ENCODE measurements at places on chromosomes 2 and 18. TPM values are rescaled to one million over a fixed set of nuclear protein-coding genes. Genes with fewer than 3 reads are reported as not detected.

DNA sequence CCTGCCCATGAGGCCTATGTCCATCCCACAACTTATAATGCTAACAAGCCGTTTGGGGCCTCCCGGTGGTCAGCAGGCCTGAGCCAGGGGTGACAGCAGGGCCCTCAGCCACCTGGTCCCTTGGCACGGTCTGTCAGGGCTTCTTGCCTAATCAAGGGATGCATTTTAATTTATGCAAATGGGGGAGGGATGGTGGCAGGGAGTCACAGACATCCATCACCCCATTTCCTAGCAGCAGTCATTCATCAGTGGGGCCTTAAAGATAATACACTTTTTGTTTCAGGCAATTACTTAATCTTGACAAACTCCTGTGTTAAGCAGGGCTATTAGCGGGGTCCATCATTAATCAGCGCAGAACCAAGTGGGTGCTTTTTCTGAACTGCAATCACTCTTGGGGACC lies 174.5 kb downstream of the GLI2 start:
- DNase-seq: no peak
- H3K4me3 ChIP-seq: no peak overlapping the region
- no peaks in the 10 kb centered on the region for H3K36me3 ChIP-seq
- peaks cover 37% of the 10 kb centered on the region for H3K4me1 ChIP-seq

DNA sequence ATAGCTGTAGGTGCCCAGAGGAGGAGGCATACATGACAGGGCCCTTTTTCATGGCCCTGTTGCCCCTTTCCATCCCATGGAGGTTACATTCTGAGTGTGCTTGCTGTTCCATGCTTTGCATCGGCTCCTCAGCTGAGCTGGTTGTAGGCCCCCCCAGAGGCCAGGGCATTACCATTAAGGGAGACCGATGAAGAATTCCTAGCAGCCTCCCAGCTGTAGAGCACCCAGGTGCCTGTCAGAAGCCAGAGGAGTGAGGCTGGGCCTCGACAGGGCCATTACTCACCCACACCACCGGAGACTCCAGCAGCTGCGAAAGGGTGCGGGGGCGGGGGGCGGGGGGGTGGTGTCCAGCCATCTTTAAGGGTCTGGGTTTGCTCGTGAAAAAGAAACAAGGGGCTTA lies 72.2 kb downstream of the GALNT14 start:
- no peak overlapping the region for H3K27ac ChIP-seq
- no peaks in the 10 kb centered on the region for H3K27me3 ChIP-seq
- DNase-seq: no peak
- H3K4me3 ChIP-seq: no peak overlapping the region
- no peaks in the 10 kb centered on the region for H3K4me1 ChIP-seq

GRCh38 chr18:48123324-48123723 lies 192.9 kb upstream of the SMAD2 start:
- peaks cover 6% of the 10 kb centered on the region for H3K27me3 ChIP-seq
- H3K27ac ChIP-seq: no peak overlapping the region
- H3K4me1 ChIP-seq: no peaks in the 10 kb centered on the region
- H3K36me3 ChIP-seq: no peaks in the 10 kb centered on the region
- no peak overlapping the region for H3K4me3 ChIP-seq
- DNase-seq: no peak

DNA sequence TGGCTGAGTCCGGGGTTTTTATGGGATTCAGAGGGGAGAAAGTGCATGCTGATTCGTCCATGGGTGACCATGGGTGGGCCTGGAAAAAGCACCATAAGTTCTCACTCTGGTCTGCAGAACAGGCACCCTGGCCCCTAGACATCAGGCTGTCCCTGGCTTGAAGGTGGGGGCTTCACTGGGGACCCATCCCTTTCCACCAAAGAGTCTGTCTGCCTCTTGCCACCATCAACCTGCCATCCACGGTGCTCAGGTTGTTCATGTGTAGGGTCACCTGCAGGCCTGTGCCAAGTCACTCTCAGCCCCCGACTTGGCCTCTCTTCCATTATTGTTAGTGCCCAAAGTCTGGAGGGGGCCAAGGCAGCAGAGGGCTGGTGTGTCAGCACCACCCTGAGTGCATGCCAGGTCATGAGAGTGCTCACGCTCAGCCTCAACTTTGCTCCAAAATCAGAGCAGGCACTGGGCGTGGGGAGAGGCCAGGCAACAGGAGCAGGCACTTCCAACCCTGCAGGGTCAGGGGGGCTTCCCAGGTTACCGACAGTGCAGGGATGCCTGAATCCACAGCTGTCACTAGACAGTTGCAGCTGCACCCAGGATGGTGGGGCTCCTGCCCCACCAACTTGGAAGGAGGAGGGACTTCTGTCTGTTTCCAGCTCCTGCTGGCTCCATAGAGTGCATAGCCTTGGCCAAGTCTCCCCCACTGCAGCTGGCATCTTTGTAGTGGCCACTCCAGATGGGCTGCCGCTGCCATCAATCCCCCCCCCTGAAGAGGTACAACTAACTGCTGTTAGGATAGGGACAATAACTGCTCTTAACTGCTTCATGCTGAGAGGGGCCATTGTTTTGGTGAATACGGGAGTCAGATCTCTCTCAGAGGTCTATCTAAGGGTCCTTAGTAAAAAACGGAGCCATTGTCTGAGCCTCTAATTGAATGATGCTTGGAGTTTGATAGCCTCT lies 209.3 kb downstream of the AKAIN1 start:
- no peak overlapping the region for H3K27ac ChIP-seq
- H3K36me3 ChIP-seq: no peaks in the 10 kb centered on the region
- no peak for DNase-seq
- no peak overlapping the region for H3K4me3 ChIP-seq
- H3K27me3 ChIP-seq: no peaks in the 10 kb centered on the region
- H3K4me1 ChIP-seq: no peaks in the 10 kb centered on the region

- H3K27me3 ChIP-seq: peaks cover 12% of the 10 kb centered on the region
- no peak overlapping the region for H3K27ac ChIP-seq
- no peak overlapping the region for H3K4me3 ChIP-seq
- no peaks in the 10 kb centered on the region for H3K36me3 ChIP-seq
- DNase-seq: no peak
Observed at GRCh38 chr2:6864231-6864754, 1.4 kb downstream of the CMPK2 start.

DNA sequence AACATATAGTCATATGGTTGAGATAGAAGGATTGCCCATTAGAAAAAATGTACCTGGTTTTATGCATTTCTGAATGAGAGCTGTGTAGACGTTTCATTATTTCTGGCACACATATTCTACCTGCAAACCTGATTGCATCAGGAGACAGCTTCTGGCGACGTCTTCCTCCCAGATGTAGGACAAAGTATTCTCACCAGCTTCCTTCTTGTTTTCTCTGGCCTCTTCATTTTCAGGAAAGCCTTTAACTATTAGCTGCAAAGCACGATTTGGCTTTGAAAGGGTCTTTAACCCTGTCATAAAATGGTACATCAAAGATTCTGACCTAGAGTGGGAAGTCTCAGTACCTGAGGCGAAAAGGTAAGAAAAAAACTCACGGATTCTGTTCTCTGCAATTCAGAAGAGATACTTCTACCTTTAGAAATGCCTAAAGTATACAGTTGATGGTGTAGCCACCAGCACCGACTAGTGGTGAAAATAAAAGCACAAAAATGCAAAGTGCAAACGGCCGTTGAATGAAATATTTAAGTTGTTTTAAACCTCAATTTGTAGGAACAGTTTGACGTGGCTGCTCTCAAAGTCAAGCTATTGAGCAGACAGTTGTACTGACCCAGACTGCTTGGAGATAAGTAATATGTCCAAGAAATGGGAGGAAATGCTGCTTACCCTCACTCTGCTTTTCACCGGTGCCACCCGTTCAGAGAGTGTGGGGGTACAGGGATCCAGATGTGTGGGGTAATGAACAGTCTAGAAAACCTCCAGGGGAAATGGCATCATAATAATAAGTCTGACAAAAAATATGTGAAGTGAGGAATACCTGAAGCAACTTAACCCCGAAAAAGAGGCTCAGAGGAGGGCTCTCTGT lies 20.2 kb downstream of the IL18RAP start:
- 0 out of 2 replicates have a peak, but pooled peaks cover 2% of the 10 kb centered on the region for H3K4me1 ChIP-seq
- H3K36me3 ChIP-seq: no peaks in the 10 kb centered on the region
- no peak overlapping the region for H3K4me3 ChIP-seq
- peaks cover 3% of the 10 kb centered on the region for H3K27me3 ChIP-seq
- no peak overlapping the region for H3K27ac ChIP-seq

The CDKL4 gene
- polyA plus RNA-seq: not detected

The PLA2R1 gene
- polyA plus RNA-seq: 0.24 TPM

Measured in IMR-90 (cell line).